ENCODE measurements at places on chromosomes 13 and 19.

DNA sequence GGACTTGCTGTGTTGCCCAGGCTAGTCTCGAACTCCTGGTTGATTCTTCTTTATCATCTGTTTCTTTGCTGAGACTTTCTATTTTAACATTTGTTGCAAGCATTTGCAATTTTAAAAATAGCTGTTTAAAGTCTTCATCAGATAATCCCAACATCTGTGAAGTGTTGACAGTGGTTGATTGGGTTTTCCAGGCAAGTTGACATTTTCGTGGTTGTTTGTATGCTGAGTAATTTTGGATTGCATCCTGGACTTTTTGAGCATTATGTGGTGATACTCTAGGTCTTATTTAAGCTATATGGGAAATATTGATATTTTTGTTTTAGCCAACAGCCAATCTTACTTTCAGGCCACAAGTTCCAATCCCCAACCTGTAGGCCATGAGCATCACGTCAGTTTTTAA is 25.1 kb downstream of the AP1M1 start:
- no peak for DNase-seq

DNA sequence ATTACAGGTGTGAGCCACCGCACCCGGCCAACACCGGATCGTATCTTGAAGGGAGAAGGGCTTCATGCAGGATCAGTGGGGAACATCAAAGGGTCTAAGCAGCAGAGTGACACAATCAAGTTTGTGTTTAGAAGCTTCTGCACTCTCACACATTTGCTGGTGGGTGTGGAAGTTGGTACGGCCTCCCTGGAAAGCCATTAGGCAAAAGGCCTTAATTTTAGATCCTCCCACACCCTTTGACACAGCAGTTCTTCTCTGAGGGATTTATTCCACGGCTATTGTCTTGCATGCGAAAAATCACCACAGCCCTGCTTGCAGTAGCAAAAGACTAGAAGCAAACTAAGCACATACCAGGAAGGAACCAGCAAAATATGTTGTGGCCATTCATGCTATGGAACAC is 18.3 kb upstream of the SLC1A5 start:
- no peak for DNase-seq

- no peak for DNase-seq
These were observed 19.4 kb upstream of the F7 start for GRCh38 chr13:113086031-113086750.

- DNase-seq = no peak
These were observed 815 bp downstream of the SPACA4 start for GRCh38 chr19:48607359-48607755.

GRCh38 chr19:47713046-47714021 is at the start of gene EHD2:
Gene EHD2, plus strand, starts transcription at chr19:47713422. Its CDS starts 3,191 bp downstream, at chr19:47716613.
- peak; percentile 27 for DNase-seq

DNA sequence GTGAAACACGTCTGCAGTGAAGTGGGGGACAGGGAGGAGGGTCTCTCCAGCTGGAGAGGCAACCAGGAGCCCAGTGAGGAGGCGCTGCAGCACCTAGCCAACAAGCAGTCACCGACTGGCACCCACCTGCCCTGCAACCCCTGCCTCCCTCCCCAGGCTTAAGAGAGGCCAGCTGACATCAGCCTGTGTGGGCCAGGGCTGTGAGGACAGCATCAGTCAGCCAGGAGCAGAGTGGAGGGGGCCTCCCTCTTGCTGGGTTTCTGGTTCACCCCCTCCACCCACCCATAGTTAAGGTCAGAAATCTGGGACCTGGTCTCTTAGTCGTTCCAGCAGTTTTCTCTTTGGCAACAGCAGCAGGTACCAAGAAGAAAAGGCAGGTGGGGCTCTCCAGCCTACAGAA is 25.5 kb upstream of the CCNP start:
- no peak for DNase-seq

DNA sequence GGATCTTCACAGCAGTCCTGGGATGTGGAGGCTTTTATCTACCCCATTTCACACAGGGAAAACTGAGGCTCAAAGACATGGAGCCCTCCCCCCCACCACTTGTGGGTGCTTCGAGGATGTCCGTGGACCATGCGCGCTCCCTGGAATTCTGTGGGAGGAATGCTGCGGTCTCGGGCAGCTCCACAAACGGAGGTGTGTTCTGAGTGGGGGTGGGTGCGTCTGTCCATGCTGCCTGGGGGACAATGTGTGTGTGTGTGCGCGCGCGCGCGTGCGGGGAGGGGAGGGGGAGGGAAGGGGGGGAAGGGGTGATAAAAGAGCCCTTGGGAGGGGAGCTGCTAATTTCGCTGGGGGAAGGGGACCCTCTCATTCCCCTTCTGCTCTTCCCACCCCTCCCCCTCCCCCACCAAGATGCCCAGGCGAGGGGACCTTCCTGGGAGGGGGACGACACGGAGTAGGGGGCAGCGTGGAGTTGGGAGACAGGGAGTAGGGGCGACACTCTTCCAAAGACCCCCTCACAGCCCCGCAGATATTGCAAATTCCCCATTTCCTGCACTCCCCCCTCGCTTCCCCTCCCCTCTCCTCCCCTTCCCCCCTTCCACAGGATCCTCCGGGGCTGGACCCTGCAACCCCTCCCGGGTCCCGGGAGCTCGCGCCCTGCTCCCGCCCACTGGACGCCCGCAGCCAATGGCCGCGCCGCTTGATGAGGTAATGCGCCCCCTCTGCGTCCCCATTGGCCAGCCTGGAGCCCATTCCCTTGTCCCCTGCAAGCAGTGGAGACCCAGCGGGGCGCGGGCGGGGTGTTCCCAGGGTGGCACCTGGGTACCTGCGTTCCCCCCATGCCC is 18.9 kb upstream of the ZNRF4 start:
- no peak for DNase-seq

GRCh38 chr19:41753159-41753558 is 2.2 kb upstream of the CEACAM6 start:
- peak; percentile 64 for DNase-seq

DNA sequence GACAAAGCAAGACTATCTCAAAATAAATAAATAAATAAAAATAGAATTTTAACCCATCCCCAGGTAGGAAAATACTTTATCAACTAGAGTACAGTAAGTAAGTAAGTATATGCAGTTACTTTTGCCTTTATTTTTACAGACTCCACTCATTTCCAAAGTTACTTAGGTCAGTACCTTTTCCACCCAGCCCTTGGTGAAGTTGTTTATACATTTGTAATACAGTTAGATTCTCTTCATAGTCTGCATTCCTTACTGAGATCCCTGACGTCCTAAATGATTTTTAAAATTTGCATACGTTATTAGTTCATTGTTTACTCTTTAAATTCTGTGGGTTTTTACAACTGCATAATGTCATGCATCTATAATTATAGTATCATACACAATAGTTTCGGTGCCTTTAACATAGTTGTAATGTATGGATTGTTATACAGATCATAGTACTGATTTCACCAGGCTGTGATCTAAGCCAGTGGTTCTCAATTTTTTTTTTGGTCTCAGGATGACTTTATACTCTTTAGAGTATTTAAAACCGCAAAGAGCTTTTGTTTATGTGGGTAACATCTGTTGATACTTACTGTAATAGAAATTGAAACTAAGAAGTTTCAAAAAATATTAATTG is 10.4 kb downstream of the SETDB2 start:
- no peak for DNase-seq

DNA sequence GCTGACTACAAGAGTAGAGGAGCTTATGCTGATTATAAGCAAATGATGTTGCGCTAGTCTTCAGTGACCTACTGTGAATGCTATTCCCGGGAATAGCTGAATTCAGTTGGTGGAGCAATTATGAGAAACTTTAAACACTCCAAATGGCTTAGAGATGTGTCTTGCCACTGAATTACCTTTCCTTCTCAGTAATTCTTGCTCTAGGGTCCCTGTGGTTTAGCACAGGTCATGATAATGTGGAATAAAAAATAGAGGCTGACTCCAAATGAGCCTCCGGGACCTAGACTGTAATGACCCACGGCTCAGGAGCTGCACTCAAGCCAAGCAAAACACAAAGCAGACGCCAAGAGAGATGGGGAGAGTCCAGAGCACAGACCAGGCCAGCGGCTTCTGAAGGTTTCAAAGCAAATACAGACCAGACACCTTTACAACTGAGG is 124.7 kb downstream of the RGCC start:
- no peak for DNase-seq

DNA sequence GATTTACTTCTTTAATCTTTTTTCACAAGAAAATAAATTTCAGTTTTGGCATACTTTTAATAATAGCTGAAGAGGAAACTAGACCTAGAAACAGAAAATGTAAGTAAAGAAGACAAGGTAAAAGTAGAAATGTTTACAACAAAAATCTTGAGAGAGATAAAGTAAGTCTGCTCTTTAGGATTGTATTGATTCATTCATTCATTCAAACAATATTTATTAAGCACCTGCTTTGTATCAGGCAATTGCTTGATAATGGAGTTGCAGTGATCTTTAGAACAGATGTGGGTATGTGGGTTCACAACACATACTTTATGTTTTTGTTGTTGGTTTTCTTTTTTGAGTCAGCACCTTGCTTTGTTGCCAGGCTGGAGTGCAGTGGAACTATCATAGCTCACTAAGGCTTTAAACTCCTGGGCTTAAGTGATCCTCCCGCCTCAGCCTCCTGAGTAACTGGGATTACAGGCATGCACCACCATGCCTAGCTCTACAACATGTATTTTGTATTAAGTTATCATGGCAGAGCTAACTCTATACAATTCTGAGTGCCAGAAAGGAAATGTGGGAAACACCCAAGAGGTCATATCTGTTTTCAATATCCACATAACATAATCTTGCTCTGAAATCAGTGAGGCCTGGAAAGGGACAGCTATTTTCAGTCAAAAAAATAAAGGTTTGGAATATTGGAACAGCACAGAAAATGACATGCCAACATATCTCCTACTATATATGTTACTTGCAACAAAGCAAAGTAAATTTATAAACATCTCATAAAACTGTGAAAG is 8.8 kb upstream of the SPART start:
- no peak for DNase-seq

DNA sequence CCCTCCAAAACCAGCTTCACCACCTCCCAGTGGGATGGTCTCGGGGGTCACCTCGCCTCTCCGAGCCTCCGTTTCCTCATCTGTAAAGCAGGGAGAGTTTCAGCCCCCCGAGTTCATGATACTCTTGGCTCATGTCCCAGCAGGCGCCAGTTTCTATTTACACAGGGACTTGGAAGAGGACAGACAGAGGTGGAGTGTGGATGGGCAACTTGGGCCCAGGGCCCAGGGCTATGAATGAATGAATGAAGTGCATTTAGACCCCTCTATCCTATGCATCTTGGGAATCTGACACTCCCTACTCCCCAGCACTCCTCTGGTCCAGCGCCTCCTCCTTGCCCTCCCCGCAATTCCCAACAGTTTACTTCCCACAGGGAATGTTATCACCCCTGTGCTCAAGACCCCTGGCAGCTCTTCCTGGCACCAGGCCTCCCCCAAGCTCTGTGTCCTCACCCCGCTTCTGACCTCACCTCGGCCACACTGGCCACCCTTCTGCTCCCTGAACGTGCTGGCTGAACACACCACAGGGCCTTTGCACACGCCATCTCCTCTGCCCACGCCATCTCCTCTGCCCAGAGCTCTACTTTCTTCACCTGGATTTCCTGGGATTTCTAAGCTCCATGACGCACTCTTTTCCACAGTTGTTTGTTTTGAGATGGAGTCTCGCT is 4.9 kb upstream of the C2CD4C start:
- DNase-seq = no peak

- no peak for DNase-seq
These were observed 92.9 kb downstream of the SOX1 start for GRCh38 chr13:112159575-112160547.

DNA sequence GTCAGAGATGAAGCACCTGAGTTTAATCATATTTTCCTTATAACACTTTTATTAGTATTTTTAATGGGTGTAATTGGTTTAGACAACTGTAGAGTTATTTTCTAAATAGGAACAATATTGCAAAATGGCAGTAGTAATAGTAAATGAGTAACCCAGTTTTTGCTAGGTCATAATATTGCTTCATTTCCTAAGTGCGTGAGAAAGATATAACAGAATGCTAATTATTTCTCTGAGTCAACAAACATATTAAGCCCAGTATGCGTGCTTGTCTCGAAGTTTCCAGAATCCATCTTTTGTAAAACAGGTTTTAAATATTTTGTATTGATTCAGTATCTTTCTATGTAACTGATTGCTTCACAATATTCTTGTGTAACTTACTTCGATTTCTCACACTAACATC is 315.3 kb downstream of the MYO16 start:
- DNase-seq = no peak

DNA sequence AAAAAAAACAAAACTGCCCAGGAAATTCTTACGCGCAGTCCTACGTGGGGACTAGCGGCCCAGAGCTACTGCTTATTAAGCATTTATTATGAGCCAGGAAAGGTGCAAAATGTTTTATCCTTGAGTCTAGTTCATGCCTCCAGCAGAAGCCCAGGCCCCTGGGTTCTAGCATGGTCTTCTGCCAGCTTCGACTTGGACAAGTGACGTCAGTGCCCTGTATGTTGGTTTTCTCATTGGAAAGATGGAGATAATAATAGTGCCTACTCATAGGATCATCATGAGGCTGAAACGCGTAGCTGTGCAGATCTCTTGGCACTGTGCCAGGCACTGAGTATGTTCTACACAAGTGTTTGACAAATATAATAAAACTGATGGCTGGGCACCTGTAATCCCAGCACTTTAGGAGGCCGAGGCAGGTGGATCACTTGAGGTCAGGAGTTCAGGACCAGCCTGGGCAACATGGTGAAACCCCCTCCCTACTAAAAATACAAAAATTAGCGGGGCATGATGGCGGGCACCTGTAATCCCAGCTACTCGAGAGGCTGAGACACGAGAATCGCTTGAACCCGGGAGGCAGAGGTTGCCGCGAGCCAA is 12.4 kb upstream of the SULT2B1 start:
- no peak for DNase-seq

DNA sequence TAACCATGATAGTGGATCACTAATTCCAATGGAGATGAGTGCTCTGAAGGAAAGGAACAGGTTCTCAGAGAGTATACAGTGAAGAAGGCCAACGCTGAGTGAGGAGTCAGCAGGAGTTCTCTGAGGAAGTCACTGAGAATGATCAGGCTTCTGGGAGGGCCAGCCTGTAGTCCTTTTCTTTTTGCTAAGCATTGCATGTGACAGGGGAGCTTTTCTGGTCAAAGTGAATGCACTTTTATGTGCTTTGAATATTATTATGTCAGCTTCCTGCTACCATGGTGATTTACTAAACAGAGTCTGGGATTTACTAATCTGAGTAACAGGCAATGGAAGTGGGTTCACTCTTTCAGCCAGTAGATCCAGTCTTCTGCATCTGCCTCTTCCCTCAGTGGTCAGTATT is 81.1 kb upstream of the SERP2 start:
- no peak for DNase-seq

GRCh38 chr13:80336776-80337287 is 4.1 kb downstream of the SPRY2 start:
- no peak for DNase-seq

- no peak for DNase-seq
These were observed 195.8 kb downstream of the FOXO1 start for GRCh38 chr13:40470660-40471059.

Measured in activated T-helper 1 cell treated with anti-CD3 and anti-CD28 coated beads, Interleukin-2, amount 50 U/mL, for 16 hours (primary cell).